Hematopoietic multipotent progenitor cell treated with erythropoietin and hydrocortisone succinate and interleukin-3 and kit ligand, for 17 days (in vitro differentiated cells): ENCODE measurements at places on chromosomes 1 and 21.

DNA sequence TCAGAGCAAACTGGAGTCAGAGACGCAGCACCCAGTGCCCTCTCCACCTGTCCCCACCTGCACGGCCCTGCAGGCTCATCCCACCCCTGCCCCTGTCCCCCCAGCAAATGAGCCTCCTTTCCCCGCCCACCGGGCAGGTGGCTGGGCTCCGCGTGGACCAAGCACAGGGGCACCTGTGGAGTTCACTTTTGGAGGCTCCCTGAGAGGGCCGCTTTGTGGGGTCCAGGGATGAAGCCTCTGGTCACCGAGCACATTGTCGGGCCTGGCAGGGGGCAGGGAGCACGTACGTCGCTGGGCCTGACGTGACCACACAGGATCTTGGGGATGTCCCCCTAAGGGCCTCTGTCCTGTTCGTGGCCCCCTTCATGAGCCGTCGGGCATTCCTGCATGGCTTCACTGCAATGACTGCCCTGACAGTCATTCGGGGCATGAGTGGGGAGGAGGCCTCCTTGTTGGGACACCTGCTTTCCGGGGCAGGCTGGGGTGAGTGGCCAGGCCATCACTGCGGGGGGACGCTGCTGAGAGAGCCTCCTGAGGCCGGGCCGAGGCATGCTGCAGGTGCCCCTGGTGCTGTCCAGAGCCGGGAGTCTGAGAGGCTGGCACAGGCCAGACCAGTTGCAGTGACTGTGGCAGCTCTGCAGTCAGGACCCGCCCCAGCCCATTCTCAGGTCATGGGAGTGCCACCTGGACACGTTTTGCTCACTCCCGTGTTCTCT lies 19.7 kb downstream of the SLX9 start:
- no peak for DNase-seq

DNA sequence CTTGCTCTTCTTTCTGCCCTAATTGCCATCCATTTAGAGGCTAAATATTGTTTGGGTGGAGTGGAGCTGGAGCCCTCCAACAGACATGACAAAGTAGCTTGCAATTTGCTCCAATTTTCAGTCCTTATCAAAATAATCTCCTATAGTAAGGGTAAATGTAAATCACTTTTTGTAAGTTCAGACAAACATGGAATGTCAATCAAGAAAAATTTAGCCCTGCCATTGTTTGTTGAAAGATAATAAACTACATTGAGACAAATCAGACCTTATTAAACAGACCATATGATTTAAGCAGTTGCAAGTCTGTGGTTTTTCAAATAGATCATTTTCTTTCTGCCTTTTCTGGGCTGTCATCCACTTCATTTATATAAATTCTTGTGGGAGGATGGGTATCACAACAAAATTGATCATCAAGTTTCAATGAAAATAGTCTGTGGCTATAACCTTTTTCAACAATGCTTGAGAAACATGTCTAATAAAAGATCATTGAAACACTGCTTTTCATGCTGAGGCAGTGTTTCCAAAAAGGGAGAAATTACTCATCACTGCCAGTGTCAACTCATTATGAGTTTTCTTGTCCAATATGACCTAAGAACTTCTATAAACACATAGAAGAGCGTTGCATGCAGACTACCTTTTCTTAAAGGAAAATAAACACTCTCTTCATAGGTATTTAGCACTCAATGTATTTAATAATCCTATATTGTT lies 1152.0 kb upstream of the B3GALT2 start:
- DNase-seq: no peak

- DNase-seq: no peak
These were observed 31.1 kb upstream of the POFUT2 start for GRCh38 chr21:45318556-45319404.

DNA sequence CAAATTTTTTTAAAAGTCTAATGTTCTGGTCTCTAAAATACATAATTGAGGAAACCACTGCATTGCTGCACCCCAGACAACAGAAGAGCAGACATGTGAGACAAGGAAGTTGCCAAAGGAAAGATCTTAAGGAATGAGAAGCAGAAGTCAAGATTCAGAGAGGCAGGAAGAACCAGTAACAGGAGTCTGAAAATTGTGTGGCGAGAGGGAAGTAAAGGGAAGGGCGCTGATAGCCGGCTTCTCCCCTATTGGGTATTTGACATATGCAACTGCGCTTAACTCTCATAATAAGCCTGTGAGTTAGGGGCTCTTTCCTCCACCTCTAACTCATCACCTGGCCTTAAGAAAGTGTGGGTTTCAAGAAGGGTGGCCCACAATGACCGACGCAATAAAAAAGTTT lies 21.9 kb upstream of the KIF14 start:
- no peak for DNase-seq

GRCh38 chr1:36323636-36324352 lies at the start of gene EVA1B:
Gene EVA1B, minus strand, starts transcription at chr1:36323645. Its CDS starts 608 bp downstream, at chr1:36323037.
- no peak for DNase-seq
